LHCN-M2 (cell line): ENCODE measurements at places on chromosomes 5 and 9. TPM values are rescaled to one million over a fixed set of nuclear protein-coding genes. Genes with fewer than 3 reads are reported as not detected.
A peak's percentile ranks its signal among the peaks of the same experiment; 100 is the strongest.

- DNase-seq = no peak
These were observed 7.1 kb downstream of the CCNG1 start for GRCh38 chr5:163444526-163444925.

- no peak for DNase-seq
These were observed 4.5 kb downstream of the LCN8 start for GRCh38 chr9:136753371-136754058.

The HTR4 gene
- total RNA-seq = 0.26 TPM in 1 of 2 replicates, not detected in the other

GRCh38 chr9:107080130-107080529, 202.9 kb upstream of the RAD23B start:
- DNase-seq = no peak

The WNK2 gene
- total RNA-seq = not detected in 2 replicates

DNA sequence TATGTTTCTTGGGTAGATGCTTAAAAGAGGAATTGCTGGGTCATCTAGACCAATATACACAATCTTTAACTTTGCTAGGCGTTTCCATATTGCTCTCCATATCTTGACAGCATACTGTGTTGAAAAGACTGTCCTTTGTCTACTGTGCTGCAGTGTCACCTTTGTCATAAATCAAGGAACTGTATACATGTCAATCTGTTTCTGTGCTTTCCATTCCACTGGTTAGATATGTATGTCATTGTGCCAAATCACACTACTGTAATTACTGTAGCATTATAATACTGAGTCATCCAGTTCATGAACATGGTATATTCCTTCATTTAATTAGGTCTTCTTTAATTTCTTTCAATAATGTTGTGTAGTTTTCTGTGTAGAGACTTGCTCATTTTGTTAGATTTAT, 149.7 kb upstream of the RASGRF2 start:
- no peak for DNase-seq

GRCh38 chr9:106333481-106333880, 529.5 kb upstream of the ZNF462 start:
- no peak for DNase-seq

DNA sequence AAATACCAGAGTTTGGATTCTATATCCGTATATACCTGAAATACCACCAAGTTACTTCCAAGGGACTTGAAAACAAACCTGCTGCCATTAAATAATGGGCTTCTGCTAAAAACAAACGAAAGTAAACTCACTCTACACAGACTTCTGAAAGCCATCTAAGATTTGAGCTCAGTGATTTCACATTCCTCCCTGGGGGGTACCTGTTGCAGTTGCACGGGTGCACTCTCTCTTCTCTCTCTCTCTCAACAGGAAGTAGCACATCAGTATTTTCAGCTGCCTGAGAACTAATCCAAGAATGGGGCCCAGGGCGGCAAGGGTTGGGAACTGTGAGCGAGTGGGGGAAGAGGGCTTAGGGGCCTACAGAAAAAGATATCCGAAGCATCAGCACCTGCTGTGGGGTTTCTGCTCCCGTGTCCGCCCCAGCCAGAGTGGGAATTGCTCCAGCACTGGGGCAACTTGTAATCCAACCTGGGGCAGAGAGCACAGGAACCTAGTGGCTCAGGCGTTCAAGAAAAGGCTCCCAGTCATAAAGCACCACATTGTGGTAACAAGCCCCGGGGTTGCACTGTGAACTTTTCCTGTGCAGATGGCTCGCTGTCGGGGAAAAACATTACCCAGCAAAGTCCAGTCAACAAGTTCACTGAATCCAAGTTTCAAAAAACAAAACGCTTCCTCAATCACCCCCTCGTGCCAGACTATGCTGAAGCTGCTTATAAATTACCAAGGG, 99.8 kb downstream of the EFNA5 start:
- no peak for DNase-seq

The SHROOM1 gene
- 13.3 and 13.4 TPM in 2 replicates for total RNA-seq

The TMOD1 gene
- not detected in 2 replicates for total RNA-seq

- no peak for DNase-seq
These were observed 165.0 kb upstream of the MAP3K1 start for GRCh38 chr5:56650386-56650785.

DNA sequence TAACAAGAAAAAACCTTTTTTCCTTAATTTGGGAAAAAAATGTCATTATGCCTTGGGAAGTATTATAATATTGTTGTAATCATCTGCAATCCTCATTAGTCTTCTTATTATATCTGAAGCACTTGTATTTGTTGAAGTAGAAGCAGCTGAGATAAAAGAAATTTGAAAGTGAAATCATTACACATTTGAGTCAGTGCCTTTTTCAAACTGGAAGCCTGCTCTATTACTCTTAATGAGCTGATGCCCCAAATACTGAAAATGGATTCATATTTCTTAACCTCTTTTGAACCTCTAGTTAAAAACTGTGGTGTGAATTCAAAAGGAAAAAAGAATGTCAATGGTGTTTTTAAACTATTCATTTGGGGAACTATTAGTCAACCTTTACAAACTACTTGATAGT, 1027.7 kb downstream of the NR2F1-AS1 start:
- DNase-seq = no peak

GRCh38 chr5:41648996-41649395, 138.6 kb upstream of the PLCXD3 start:
- DNase-seq = no peak

DNA sequence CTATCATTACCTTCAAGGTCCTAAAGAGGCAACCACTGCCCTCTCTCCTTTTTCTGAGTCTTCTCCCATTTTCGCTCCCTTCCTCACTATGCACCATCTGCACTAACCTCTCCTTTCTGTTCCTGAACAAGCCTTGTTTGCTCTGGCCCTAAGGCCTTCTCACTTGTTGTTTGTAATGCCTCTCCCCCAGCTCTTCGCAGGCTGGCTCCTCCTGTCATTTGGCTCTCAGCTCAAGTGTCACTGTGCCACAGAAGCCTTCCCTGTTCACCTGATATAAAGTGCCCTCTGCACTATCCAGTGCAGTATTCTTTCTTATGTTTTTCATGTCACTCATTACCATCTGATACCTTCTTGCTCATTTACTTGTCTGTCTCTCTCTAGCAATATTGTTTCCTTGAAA, 303.7 kb downstream of the KCNN2 start:
- no peak for DNase-seq

DNA sequence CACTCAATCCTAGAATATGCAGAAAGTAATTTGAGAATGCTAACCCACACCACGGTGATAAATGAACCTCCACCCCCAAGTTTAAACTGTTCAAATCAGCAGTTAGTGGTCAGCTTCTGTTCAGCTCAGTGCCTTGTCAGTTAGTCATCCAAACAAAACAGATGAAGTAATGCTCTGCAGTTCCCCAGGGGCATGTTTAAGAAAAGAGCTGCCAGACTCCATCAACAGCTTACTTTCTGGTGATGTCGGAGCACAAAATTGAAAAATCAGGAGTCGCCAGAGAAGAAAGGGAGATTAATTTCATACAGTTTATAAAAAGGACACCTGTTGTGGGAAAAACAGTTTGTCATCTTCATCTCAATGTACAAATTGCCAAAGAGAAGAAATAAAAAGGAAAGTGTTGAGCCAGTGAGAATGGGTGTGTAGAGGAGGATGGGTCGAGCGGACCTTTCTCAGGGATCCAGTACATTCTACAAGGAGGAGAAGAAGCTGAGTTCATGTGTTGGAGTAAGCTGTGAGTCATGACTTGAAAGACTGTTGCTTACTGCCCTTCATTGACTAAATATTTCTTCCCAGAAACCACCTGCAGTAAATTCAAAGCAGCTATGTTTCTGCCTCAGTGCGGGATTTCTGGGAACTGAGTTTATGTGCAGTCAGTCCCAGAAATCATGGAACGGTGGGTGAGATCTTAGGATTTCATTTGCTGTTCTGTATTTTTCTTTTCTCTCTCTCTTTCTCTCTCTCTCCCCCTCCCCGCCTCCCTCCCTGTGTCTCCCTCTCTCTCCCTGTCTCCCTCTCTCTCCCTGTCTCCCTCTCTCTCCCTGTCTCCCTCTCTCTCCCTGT, 13.7 kb downstream of the TRIO start:
- peak; percentile 99 for DNase-seq

GRCh38 chr9:101705135-101705661, 33.2 kb downstream of the GRIN3A start:
- no peak for DNase-seq

The SCGB3A2 gene
- total RNA-seq = not detected in 2 replicates

DNA sequence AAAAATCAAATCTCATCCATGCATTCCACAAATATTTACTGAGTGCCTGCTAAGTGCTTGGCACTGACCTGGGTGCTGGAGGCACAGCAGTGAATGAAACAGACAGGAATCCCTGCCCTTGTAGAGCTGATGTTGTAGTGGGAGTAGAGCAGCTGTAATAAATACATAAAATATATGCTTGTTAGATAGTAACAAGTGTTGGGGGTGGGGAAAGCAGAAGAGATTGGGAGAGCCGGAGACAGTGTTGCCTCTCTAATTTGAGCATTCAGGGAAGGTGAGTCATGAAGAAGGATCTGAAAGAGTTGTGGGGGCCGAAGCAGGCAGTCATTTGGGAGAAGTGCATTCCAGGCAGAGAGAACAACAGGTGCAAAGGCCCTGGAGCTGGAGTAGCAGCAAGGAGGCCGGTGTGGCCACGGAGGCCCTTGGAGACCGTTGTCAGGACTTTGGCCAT, 97.9 kb downstream of the ZNF618 start:
- DNase-seq = peak; percentile 92

DNA sequence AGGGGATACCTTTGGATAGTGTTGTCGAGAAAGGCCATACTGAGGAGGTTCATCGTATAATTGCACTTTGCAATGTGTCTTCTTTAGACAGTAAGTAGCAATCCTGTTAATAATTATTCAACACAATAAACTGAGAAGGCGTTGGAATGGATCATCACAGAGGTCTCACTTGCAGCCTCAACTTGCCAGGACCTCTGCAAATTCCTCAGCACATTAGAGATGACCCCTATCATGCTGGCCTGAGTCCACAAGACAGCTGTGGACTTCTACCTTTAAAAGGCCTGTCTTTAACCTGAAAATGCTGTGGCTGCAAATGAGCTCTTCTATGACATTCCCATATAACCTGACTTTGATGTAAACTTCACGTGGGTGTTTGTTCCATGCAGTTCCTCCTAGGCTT, 14.1 kb downstream of the SH3TC2 start:
- DNase-seq = no peak
